Activated CD4-positive, alpha-beta T cell treated with anti-CD3 and anti-CD28 coated beads for 4 hours (primary cell): ENCODE measurements at places on chromosomes 4 and X.

GRCh38 chr4:145878501-145879435 lies 59.9 kb downstream of the ZNF827 start:
- DNase-seq, result no peak

- no peak for DNase-seq
Observed at GRCh38 chr4:80732010-80732409, 298.5 kb upstream of the BMP3 start.

DNA sequence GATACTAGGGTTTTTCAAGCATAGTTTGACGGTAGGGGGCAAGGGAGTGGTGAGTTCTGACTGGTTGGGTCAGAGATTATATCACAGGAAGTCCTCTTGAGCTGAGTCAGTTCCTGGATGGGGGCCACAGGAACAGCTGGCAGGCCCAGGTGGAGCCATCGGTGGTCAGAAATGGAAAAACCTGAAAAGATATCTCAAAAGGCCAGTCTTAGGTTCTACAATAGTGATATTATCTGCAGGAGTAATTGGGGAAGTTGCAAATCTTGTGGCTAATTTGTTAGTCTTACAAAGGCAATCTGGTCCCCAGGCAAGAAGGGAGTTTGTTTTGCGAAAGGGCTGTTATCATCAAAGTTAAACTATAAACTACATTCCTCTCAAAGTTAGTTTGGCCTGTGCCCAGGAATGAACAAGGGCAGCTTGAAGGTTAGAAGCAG lies 159.3 kb downstream of the PTCHD1 start:
- no peak for DNase-seq

GRCh38 chr4:10998846-10999245 lies 314.3 kb upstream of the CLNK start:
- no peak for DNase-seq

GRCh38 chr4:187383181-187383580 lies 612.4 kb upstream of the ZFP42 start:
- no peak for DNase-seq

DNA sequence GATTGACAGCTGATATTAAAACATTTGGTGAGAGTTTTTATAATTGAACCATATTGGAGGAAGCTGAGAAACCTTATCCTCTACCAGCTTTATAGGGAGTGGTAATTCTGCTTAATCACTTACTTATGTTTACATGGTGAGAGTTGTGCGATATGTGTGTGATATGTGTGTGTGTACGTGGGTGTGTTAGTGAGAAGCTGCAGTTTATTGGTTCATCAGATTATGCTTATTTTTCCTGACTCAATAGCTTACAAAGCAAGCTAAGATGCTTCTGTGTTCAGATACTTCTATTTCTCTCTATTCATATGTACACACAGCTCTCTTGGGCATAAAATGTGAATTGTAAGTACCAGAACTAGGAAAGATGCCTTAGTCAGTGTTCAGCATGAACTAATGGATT lies 343.7 kb downstream of the GRIA2 start:
- no peak for DNase-seq

GRCh38 chr4:143375326-143376073 lies 38.8 kb downstream of the GAB1 start:
- no peak for DNase-seq

- no peak for DNase-seq
Observed at GRCh38 chr4:128831531-128832242, 22.2 kb downstream of the JADE1 start.

DNA sequence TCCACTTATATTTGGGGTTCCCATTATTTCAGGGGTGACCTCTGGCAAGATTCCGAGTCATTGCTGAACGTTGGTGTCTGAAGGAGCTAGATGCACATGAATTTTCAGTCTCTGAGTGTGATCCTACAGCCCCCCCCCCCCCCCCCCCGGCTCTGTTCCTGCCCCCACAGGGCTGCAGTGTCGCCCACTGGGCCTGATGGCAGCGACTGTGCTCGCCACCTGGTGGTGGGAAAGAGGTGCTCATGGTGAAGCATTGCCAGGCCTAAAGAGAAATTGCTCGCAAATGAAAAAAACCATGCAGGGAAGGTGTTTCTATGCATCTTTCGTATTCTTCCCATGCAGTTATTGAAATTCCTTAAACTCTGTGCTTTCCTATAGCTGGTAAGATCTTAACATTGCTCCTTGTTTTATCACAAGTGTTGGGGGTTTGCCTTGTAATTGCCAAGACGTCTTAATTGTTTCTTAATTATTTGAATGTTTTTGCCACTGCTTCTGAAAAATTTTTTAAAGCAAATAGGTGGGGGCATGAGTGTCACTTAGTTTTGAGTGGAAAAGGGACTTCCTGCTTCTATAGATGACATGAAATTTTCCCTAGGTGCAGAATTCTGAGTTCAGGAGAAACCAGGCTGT lies 63.2 kb downstream of the CLDN22 start:
- peak; percentile 29 for DNase-seq

DNA sequence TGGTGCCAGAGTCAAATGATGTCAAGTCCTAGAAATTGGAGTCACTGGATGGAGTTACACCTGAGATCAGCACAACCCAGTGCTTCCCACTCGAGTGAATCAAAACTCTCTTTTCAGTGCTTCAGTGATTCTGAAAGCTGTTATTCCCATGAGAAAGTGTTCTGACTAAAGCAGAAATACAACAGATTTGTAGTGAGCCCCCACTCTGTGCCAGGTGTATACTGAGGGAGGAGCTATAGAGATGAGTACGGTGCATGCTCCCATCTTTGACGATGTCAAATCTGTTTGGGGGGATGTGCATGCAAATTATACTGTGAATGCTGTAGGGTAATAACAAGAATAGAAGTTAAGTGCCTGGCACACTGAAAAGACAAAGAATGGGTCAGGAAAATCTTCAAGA lies 330.2 kb downstream of the HS3ST1 start:
- DNase-seq, result no peak

DNA sequence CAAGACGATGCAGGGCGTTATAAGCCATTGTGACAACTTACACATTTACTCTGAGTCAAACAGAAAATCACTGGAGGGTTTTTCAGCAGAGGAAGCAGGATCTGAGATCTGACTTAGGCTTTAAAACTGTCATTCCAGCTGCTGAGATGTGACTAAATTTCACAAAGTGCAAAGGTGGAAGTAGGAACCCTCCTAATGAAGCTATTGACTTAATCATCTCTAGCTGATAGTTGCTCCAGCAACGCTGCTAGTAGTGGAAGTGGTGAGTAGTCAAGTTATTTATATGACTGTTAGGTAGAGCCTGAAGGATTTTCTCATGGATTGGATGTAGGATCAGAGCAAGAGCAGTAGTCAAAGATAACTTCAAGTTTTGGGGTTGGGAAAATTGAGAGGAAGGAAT lies 218.6 kb downstream of the GRID2 start:
- DNase-seq, result no peak

DNA sequence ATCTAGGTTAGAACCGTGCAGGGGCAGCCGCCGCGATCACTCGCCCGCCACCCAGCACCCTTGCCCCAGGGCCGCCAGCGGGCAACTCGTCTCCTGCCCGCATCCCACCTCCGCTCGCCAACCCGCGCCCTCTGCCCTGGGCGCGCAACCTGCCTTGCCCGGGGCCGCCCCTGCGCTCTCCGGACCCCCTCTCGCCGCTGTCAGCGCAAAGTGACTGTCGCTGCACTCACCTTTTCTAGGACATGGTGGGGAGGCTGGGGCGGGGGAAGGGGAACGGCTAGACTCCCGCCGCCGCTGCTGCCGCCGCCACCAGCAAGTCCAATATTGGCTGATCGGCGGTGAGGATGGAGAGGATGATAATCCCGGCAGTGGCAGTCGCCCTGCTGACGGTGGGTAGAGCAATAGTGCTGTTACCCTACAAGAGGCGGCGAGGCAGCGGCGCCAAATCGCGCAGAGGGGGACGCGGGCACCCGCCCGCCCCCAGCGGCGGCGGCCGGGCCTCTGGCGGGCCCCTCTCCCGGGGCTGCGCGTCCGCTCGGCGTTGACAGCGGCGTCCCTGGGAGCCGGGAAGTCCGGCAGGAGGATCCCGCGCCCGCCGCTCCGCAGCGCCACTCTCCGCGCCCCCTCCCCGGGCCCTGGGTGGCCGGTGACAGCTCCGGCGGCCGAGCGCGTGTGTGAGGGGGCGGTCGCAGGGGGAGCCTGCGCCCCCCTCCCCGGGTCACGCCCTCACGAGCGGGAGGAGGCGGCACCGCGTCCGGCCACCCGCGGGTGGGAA lies 2.3 kb upstream of the NR3C2 start:
- DNase-seq, result peak; percentile 47

DNA sequence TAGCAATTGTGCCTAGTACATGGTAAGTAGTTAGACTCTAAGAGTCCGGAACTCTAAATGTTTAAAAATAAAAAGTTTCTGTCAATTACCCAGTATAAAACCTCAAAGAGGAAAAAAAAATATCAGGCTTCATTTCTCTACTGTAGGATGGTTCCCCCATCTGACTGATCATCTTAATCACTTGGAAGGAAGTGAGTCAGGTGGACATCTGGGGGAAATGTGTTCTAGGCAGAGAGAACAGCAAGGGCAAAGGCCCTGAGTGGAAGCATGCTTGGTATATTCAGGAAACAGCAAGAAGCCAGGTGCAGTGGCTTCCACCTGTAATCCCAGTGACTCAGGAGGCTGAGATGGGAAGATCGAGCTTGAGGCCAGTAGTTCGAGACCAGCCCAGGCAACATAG lies 2.9 kb upstream of the EIF1AX start:
- DNase-seq, result no peak

GRCh38 chrX:2500803-2501558 lies at the start of the genes DHRSX and ZBED1:
DHRSX (minus strand) TSS chrX:2500976; CDS start chrX:2500925, 51 bp downstream.
ZBED1 (minus strand) TSS chrX:2500976; CDS start chrX:2490719, 10,257 bp downstream.
- peak; percentile 32 for DNase-seq

DNA sequence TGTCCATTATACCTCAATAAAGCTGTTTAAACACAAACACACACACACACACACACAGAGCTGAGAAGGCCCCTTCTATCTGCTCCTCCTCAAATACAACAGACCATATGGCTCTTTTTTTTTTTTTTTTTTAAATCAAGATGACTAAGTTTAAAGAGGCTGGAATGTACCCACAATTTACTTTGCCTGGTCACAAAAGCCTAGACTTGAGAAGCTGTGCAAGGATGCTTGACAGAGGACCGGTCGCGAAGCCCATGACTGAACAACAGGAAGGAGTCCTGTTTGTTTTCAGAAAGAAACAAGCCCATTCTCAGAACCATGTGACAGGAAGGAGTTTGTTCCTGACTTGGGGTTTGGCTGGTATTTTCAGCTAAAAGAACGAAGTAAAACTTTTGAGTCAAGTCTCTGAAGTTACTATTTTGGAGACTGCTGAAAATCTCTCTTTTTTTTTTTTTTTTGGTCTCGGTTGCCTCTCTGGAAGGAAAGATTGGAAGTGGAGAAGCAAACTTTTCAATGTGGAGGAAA lies 650.9 kb upstream of the TENM3 start:
- DNase-seq, result no peak

GRCh38 chrX:134840370-134840769 lies 150.4 kb upstream of the SMIM10 start:
- DNase-seq, result no peak

DNA sequence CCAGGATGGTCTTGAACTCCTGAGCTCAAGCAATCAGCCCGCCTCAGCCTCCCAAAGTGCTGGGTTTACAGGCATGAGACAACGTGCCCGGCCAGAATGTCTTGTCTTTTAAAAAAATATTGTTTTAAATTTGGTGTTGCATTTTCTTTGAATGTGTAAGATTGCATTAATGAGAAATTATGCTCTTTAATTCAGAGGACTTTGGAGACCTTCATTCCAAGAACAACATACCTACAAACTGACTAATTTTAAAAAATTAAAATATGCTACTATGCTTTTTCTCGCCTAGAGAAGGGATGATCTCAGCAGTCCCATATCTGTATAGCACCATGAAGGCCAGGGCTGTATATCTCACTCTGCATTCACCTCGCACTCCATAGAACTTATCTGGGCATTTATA lies 204.3 kb upstream of the SLC7A11 start:
- DNase-seq, result no peak

GRCh38 chrX:10949541-10949940 lies 161.6 kb upstream of the HCCS start:
- no peak for DNase-seq

DNA sequence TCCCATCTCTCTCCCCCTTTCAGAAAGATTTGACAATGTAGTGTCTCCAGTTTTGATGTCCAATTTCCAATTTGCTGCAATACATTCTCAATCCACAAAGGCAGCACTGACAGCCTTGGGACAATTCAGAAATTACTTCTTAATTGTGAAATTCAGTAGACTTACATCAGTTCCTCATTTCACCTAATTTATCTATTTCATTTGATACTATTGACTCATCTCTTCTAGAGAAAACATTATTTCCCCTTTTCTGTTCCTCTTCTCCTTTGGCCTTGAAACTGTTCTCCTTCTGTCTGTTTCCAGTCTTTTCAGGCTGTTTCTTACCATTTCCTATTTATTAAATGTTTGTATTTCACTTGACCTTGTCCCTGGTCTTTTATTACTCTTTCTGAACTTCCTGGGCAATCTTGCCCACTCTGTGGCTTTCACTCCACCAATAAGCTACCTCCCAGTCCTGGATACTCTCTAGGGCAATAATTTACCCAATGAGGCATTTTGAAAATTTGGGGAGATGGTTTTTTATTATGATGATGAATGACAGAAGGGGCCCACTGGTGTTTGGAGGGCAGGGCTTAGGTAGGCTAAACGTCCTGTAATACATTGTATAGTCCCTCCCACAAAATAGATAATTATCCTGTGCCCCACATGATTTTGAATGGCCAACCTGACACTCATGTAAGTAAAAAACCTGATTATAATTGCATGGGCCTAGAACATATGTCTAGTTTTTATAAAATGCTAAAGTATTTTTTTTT lies 498.0 kb upstream of the BOD1L1 start:
- DNase-seq, result no peak

DNA sequence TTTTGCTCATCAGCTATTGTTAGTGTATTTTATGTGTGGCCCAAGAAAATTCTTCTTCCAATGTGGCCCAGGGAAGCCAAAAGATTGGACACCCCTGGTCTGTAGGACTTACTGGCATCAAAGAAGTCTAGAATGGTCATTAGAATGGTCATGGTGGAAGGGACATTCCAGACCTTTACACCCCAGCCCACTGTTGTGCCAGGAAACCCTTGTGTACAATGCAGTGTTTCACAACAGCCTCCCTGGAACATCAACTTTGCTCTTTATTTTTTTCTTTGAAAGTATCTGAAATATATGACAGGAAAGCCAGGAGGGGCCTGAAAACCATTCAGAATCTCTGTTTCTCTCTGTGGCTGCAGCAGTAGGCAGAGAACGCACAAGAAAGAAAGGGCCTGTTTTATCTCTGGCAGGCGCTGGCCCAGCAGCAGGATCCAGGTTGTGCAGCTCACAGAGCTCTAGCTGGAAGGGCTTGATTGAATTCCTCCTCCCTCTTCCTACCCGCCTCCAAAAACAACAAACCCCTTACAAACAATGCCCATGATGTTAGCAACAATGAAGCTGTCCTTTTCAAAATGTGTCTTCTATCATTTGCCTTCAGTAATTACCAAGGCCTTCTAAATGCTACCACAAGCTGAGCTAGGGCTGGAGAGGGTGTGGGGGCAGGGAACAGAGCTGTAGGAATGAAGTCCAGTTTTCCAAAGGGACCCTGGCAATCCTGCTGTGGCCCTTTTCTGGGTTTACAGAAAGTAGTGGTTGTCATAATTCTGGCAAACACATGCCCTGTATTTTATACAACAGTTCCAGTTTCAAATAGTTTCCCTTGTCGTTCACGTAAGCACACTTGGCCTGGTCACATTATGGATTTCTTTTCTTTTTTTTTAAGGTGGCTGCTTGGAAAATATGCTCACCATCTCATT lies 32.3 kb upstream of the TFDP3 start:
- DNase-seq, result no peak

GRCh38 chrX:154967603-154968002 lies 54.9 kb downstream of the F8 start:
- DNase-seq, result no peak

- no peak for DNase-seq
Observed at GRCh38 chr4:105025263-105026017, 121.2 kb upstream of the TET2 start.

GRCh38 chr4:147288512-147288911 lies 192.4 kb upstream of the EDNRA start:
- no peak for DNase-seq
